ENCODE measurements at places on chromosomes 6 and 20. TPM values are rescaled to one million over a fixed set of nuclear protein-coding genes. Genes with fewer than 3 reads are reported as not detected.

The CPNE5 gene
- 0.15 TPM for total RNA-seq

The GJA10 gene
- not detected for total RNA-seq

The COL21A1 gene
- 1.4 TPM for total RNA-seq

The CCN2 gene
- total RNA-seq = 39.7 TPM

The PRRT1 gene
- total RNA-seq = 0.95 TPM

The RSPO3 gene
- total RNA-seq = 116 TPM

The KIAA1755 gene
- total RNA-seq = 0.12 TPM

The POM121L2 gene
- total RNA-seq = not detected

The ZNF335 gene
- total RNA-seq = 9.0 TPM

The SLC35D3 gene
- total RNA-seq = 0.09 TPM

The CYP24A1 gene
- total RNA-seq = 652 TPM

The CMTR1 gene
- 18.1 TPM for total RNA-seq

The JPH2 gene
- total RNA-seq = 1.2 TPM

The NMBR gene
- not detected for total RNA-seq

The RAB32 gene
- 34.3 TPM for total RNA-seq

The TMEM74B gene
- 3.7 TPM for total RNA-seq

The ZNF512B gene
- total RNA-seq = 12.2 TPM

The SOBP gene
- 1.2 TPM for total RNA-seq

The SRSF12 gene
- 0.84 TPM for total RNA-seq

The CDC25B gene
- 177 TPM for total RNA-seq

The CRISP3 gene
- total RNA-seq = not detected

The TBXT gene
- not detected for total RNA-seq

The PGC gene
- total RNA-seq = not detected

The EBF4 gene
- 3.5 TPM for total RNA-seq

The RAMACL gene
- total RNA-seq = 0.07 TPM

The PAK1IP1 gene
- 25.2 TPM for total RNA-seq

The NKAPL gene
- not detected for total RNA-seq
